ENCODE measurements at places on chromosomes 1 and 21.

GRCh38 chr1:41246568-41246967, 4.5 kb upstream of the SCMH1 start:
- no peak for DNase-seq

DNA sequence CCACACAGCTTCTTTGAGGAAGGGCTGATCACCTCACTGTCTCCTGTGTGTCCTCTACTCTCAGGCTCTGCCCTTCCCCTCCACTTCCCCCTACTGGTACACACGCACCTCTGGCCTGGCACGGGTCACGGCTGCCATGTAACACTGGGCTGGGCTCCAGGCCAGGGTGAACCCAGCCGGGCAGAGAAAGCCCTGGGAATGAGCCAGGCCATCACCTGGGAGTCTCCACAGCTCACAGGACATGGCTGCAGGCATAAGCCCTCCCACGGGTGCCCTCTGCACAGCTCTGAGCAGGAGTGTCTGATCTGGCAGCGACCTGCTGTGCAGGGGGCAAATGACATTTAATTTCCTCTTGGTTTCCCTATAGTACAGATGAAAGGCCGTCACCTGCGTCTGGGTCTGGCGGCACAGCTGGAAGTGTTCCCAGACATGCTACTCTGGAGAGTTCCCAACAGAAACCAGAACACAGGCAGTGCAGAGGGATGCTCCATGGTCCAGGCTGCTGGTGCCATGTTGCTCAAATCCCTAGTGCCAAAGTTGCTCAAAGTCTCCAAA, 61.2 kb downstream of the ERI3 start:
- no peak for DNase-seq

- DNase-seq = no peak
Measured at GRCh38 chr21:46092811-46093667, 4.9 kb upstream of the COL6A2 start.

GRCh38 chr1:214108097-214108446, 120.3 kb downstream of the PROX1 start:
- DNase-seq = no peak

Measured in stimulated activated CD4-positive, alpha-beta T cell treated with anti-CD3 and anti-CD28 coated beads, Interleukin-12 subunit alpha, Interleukin-12 subunit beta, amount 100 ng/mL, for 48 hours (primary cell).